Epithelial cell of proximal tubule (primary cell): ENCODE measurements at places on chromosomes 2 and 18.

GRCh38 chr18:74514860-74515495 lies 18.8 kb downstream of the CNDP2 start:
- DNase-seq, result no peak

GRCh38 chr2:37323176-37323780 lies 1.4 kb downstream of the PRKD3 start:
- no peak for DNase-seq

DNA sequence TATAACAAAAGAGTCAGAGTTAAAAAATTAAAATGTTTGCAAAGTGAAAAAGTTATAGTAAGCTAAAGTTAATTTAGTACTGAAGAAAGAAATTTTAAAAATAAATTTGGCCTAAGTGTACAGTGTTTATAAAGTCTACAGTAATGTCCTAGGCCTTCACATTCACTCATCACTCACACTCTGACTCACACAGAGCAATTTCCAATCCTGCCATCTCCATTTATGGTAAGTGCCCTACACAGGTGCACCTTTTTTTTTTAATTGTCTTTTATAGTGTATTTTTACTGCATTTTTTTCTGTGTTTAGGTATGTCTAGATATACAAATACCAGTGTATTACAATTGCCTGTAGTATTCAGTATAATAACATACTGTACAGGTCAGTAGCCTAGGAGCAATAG lies 562.9 kb downstream of the PIK3C3 start:
- DNase-seq, result no peak

GRCh38 chr2:238515377-238515776 lies 88.7 kb downstream of the ASB1 start:
- DNase-seq, result no peak

DNA sequence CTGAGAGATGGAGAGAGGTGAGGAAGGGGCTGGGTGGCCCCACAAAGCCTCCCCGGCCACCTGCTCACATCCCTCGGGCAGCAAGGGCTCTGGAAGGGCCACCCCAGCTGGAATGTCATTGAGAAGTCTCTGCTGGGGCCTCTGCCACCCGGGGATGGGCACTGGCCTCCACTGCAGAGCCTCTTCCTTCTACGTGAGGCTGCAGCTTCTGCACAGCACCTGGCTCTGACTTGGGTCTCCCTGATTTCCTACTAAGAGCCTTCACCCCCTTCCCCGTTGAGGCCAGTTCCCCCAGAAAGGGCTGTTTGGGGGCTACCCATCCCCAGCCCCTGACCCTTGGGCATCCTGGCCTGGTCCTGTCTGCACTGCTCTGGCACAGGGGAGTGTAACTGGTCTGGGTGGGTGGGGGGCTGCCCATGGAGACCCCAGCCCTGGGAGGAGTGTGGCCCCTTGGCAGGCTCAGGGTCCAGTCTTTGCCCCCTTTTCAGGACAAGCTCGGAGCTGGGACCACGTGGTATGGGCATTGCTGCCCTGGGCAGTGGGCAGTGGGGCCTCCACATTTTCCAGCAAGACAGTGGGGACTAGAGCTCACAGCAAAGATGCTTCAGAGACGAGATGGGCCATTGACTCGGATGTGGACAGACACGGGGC lies 5.6 kb downstream of the PDCD1 start:
- no peak for DNase-seq

GRCh38 chr2:72892506-72893173 lies 5.4 kb downstream of the SPR start:
- DNase-seq, result no peak

DNA sequence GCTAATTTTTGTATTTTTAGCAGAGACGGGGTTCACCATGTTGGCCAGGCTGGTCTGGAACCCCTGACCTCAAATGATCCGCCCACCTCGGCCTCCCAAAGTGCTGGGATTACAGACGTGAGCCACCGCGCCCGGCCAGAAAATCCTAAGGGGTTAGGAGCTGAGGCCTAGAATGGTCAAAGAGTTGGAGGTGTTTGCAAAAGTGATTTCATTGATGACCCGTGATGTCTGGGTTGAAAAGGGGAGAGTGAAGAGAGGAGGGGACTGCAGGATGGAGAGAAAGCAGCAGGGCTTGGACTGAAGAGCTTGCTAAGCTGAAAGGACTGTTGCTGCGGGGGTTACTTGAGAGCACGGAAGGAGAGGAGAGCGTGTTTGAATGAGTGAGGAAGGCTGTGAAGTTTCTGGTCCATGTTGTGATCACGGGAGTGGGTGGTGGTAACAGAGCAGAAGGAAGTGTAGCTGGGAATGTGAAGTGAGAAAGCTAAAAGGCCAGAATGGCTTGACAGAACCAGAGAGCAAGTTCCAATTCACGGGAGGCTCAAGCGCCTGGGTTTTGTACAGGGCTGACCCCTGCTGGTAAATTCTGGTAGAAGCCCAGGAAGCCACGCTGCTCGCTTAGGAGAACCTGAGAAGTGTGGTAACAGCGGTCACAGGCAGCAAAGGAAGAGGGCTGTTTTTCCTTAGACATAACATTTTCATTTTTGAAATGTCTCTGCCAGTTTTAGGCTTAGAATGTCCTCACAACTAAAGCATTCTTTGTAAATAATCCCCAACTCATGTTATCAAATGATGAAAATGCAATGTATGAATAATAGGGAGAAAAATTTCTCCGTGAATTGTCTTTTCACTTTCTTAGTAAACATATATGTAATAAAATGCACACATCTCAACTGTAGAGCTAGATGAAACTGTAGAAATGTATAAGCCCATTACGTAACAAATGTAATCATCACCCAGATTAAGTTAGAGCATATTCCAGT lies 40.5 kb upstream of the ACTR2 start:
- DNase-seq, result no peak

GRCh38 chr18:75639472-75639831 lies 211.9 kb upstream of the SMIM21 start:
- DNase-seq, result no peak

DNA sequence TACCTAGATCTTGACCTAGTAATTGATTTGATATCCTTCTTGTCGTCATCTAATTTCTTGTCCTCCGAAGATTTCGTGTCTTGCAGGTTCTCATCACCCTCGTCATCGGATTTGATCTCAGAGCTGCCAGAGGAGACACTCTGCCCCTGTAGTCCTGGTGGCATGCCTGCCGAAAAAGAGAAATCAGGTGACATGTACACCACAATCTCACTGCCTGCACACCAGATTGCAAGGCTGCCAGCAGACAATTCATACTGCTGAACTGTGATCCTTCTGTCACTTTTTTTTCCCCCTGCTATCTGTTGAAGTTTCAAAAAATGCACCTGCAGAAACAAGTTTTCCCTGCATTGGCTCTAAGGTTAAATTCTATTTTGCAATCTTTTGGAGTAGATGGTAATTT lies 273.2 kb upstream of the CCDC68 start:
- no peak for DNase-seq

DNA sequence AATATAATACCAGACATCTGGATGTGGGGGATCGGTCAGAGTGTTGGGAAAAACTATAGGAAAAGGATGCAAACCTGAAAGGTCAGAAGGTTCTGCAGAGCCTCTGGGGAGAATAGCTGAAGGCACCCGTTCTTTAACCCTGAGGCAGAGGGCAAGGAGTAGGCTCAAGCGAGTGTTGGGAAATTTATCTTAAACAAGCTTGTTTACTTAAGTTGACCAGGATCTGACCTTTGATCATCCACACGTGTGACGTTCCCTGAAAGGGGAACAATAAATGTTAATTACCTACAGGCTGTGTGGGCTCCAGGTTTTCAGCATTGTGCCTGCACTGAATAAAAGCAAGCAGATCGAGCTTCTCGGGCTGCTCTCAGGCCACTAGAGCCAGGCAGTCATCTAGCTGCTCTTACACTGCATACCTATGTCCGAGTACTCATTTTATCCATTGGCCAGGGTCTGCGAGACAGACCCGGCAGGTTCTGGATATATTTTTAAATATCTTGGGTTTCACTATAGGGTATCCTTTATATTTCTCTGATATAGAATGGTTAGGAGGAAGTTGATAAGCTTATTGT lies 400.6 kb upstream of the CHST9 start:
- DNase-seq, result no peak

DNA sequence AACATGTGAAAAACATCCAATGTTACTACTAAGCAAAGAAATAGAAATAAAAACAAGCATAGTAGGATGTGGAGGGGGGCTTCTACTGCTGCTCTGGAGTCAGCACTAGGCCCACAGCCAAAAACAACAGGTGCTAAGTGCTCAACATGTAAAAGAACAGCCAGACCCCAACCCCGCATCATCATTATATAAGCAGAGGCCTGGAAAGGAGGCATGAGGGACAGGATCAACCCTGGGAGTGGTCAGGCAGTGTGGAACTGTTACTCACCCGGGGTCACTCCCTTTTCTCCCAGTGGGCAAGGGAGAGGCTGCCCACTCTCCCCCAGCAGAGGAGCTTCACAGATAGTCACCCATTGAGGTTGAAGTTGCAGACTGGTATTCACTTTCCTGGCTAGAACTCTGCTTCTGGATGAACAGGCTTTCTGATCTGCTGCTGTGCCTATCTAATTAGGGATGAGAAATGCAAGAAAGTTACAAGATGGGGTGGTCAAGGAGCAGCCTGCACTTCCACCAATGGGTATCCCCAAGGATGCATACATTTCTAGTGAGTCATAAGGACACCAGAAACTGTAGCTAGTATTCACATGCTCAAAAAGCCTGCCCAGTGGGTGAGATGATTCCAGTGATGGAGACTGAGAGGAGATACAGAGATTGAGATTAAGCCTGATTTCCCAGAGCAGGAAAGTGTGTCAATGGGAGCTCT lies 480.1 kb upstream of the TCF4 start:
- no peak for DNase-seq

GRCh38 chr18:7749510-7749981 lies 182.4 kb downstream of the PTPRM start:
- no peak for DNase-seq

DNA sequence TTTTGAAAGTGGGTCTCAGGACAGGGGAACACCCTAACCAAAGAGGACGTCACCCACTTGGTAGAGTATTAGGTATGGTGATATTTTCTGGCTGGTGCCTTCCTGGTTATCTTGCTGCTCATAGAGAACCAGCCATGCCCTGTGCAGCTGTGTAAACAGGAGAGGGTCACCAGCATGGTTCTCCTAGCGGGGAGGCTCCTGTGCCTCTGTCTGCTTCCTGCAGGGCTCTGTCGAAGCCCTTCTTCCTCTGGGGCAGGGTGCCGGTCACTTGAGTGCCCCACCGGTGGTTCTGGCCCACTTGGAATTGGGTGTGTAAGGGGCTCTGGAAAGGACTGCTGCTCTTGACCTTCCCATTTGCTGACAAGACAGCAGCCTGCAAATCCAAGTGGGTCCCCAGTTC lies 131.6 kb upstream of the MSH6 start:
- DNase-seq, result no peak

DNA sequence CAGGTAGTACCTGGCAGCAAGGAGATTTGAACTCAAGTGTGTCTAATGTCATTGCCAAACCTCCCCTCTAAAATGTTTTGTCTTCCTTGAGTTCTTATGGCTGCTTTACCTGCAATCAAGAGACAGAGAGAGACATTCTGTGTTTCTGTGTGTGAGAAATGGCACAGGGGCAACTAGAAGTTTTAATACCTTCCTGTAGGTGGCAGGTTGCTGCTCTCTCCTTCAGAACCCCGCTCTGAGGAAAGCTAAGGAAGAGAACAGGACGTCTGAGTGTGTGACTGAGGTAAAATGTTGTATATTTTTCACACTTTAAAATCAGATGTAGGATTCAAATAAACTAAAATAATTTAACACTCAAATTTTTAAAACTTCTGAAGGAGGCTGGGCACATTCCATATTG lies 19.2 kb downstream of the DTNA start:
- no peak for DNase-seq

GRCh38 chr2:26255759-26256384 lies 11.1 kb downstream of the HADHB start:
- DNase-seq, result no peak

GRCh38 chr2:126253669-126254068 lies 402.3 kb upstream of the GYPC start:
- no peak for DNase-seq

DNA sequence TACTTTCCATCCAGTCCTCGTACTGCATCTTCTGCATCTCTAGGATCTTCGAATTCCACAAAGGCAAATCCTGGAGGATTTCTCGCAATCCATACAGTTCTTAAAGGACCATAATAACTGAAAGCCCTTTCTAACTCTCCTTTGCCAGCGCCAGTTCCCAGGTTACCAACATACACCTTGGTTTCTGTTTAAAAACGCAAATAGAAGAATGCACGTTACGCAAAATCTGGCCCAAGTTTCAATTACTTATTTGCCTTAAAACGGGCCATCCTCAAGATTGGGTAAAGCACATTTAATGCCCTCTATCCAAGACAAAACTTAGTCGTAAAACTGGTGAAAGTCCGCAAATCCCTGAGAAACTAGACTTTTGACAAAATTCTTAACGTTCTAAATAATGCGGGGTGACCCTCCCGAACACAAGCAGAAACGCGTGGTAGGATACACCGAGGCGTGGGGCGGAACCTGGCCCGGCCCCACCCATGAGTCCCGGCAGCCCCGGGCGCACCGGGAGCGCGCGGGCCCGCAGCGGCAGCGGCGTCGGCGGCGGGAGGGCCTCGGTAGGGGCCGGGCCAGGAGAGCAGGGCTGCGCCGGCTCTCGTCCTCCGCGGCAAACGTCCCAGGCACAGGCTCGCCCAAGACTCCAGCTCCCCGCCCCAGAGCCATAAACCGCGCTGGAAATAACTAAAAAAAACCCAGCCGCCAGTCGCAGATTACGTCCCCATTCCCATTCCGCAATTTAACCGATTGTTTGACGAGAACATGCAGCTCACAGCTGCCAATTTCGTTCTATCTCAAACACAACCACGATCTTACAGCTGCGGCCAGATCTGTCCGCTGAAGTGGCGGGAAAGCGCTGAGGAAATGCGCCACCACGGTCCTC lies 910 bp downstream of the SRSF7 start:
- no peak for DNase-seq

DNA sequence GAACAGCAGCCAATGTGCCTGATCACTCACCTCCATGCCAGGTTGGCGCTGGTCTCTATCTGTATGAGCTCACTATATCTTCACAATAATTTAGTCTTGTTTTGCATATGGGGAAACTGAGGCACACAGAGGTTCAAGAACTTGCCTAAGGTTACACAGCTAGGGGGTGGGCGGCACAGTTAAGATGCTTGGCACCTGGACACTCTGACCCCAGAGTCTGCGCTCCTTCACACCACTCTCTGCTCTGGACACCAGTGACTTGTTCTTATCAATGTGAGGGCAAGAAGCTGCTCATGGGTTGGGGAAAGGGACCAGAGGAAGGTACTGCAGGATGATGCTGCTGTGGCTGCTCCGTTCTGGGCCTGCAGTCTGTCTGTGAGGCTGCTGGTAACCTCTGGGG lies 27.1 kb downstream of the FBLN7 start:
- no peak for DNase-seq

- no peak for DNase-seq
Measured at GRCh38 chr18:61608316-61608715, 275.1 kb downstream of the CDH20 start.

- DNase-seq, result no peak
Measured at GRCh38 chr2:32849456-32850194, 97.1 kb upstream of the LTBP1 start.
